ENCODE measurements at places on chromosomes 16 and 17.
A peak's percentile ranks its signal among the peaks of the same experiment; 100 is the strongest.

DNA sequence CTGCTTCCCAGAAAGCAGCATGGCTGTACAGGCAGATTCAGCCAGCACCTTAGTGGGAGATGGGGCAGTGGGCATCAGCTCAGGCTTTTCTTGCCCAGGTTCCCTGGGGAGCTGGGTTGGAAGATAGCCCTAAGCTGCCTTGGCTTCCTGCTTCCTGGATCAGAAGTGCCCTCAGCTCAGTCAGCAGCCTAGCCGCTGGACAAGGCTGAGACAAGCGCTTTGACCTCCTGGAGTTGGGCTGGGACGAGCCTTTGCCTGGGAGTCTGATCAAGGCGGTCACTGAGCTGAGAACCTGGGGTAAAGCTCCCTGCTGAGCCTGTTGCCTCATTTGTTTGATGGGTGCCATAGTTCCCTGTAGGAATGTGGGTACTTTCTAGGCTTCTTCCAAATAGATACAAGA, 190.0 kb downstream of the RAB11FIP4 start:
- no peak for DNase-seq

DNA sequence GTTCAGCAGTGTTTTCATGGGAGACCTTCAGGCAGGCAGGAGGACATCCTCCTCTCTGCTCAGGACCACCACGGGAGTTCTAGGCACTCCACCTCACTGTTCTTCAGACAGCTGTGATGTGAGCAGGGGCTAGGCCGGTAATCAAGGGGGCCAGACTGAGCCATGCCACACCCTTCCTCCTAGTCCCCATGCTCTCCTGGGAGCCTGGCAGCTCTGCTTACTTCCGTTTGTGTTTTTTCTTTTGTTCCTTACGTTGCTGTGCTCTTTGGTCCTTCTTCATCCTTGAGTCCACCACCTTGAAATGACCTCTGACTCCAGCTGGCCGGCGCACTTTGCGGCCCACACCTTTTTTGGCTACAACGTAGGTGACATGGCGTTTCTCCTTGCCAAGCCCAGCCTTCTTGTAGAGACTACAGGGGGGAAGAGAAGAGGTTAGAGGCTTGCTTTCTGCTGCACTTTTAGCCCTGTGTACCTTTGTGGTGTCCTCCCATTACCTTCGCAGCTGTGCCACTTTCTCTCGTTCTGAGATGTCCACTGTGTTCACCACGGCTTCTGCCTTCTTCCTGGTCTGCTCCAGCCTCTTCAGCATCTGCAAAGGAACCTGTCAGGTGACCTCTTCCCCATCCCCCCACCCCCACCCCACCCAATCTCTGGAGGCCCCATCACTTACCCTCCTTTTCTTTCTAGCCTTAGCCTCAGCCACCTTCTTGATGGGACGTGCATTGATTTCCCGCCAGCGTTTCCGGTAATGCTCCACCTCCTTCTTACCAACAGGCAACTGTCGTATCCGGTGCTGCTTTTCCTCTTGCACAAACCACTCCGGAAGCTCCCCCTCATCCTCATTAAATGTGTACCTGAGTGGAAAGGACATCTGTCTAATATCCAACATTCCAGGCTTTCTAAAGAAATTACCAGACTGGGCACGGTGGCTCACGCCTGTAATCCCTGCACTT, 7.4 kb upstream of the PSMC5 start:
- no peak for DNase-seq

DNA sequence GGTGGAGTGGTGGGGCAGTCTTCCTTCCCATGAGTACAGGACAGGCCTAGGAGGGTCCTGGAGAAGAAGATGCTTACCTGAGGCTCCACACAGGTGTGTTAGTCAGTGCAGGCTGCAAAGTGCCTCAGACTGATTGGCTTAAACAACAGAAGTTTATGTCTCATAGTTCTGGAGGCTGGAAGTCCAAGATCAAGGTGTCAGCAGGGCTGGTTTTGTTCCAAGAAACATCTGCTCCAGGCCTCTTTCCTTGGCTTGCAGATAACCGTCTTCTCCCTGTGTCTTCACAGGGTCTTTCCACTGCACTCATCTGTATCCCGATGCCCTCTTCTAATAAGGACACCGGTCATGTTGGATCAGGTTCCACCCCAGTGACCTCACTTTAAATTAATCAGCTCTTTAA, 153.0 kb downstream of the NTN1 start:
- no peak for DNase-seq

- DNase-seq, result no peak
These were observed 57.3 kb downstream of the CRISPLD2 start for GRCh38 chr16:84876873-84877606.

DNA sequence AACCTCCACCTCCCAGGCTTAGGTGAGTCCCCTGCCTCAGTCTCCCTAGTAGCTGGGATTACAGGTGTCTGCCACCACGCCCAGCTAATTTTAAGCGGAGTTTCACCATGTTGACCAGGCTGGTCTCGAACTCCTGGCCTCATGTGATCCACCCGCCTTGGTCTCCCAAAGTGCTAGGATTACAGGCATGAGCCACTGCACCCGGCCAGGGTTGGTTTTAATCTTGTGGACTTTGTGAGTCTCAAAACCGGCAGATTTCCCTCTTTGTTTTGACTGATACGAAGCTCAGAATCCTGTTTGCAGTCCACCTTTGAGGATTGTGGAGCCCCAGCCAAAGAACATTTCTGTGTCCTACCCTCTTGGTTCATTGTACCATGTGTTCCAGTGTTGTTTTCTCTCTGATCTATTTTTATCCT, 16.4 kb upstream of the CPSF4L start:
- no peak for DNase-seq

DNA sequence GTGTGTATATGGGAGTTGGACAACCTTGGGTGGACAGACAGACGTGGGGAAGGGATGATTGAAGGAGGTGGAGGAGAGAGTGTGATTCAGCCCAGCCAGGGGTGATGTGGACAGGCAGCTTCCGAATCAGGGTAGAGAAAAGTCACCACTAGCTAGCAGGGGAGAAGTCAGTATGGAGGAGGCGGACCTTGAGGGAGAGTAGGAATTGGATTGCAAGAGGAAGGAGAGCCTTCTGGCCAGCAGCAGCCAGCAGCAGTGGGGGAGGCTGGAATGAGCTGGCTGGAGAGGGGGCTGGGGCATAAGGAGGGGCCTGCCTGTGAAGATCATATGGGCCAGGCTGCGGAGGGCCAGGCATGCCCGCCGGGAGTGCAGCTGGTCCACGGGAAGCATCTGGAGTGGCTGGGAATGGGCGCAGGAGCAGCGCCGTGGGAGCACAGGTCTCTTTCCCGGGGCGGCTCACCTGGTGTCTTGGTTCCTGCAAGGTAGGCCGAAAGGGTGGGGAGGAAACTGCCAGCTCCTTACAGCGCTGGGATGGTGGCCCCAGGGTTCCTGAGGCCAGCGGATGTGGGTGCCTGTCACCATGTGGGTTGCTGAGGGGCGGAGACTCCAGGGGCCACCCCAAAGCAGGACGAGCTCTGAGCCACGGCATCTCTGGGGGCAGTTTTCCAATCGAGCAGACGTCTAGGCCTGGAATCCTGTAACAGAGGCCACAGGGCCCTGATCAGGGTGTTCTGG, 235.3 kb downstream of the SEC14L1 start:
- peak; percentile 78 for DNase-seq

GRCh38 chr16:19169082-19169639, 1.1 kb downstream of the SYT17 start:
- peak; percentile 14 for DNase-seq

- no peak for DNase-seq
These were observed 28.7 kb downstream of the WIPI1 start for GRCh38 chr17:68428498-68429172.

- no peak for DNase-seq
These were observed 7.6 kb upstream of the MAP2K6 start for GRCh38 chr17:69406941-69407340.

DNA sequence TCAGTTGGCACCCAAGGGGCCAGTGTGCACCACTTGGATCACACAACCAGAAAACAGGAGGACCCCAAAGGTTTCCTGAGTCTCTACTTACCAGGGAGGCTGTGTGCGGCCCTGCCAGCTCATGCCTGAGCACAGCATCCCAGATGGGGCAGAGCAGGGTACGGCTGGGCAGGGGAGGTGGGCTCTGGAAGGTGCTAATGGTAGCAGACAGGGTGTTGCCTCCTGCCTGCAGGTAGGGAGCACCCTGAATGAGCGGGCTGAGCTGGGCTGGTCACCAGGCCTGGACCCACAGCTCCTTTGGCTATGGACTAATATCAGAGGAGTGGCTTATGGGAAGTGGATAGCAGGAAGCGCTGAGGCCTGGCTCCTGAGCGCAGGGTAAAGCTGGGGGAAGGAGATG, 14.6 kb downstream of the RECQL5 start:
- DNase-seq, result no peak

DNA sequence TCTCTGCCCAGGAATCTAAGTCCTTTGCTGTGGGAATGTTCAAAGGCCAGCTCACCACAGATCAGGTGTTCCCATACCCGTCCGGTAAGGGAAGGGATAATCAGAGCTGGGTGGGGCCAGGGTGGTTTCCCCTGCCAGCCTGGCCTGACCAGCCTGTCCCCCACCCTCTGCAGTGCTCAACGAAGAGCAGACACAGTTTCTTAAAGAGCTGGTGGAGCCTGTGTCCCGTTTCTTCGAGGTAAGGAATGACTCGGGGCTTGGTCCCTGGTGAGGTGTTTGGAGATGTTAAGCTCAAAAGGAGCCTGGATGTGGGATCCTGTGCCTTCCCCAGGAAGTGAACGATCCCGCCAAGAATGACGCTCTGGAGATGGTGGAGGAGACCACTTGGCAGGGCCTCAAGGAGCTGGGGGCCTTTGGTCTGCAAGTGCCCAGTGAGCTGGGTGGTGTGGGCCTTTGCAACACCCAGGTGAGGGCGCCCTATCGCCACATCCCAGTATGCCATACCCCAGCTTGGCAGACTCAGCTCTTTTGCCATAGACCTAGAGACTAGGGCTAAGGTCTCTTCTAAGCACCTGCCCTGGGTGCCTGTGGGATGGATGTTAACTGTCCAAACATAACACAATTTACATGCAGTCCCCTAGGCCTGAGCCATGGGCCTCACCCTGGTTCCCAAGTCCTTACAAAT, 997 bp downstream of the ACADVL start:
- peak; percentile 52 for DNase-seq

DNA sequence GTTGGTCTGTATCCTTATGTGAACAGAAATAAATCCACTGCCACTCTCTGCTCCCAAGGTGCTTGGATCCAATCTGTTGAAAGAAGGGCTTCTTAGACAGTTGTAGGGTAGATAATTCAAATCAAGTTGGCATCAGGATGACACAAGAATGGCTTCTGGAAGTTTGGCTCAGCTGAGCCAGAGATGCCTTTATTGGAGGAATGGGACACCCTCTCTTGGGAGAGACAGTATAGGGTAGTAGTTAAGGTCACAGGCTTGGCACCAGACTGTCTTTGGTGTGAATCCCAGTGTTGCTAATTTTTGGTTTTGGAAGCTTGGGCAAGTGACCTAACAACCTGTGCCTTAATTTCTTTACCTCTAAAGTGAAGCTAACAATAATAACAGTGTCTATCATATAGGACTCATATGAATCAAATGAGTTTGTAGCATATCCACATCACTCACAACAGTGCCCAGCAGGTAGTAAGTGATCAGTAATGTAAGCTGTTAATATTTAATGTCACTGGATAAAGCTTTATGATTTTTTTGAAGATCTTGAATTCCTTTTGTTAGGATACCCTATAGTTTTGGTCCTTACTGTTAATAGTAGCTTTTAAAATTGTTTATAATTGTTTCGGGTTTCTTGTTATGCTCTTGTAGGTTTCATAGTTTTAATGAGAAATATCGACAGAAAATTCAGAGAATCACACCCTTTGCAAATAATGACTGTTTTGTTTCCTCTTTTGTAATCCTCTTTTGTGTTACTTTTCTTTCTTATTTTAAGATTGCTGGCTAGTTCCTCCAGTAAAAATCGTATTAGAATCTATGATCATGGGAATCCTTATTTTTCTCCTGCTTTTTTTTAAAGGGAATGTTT, 19.1 kb downstream of the ZNRF1 start:
- no peak for DNase-seq

DNA sequence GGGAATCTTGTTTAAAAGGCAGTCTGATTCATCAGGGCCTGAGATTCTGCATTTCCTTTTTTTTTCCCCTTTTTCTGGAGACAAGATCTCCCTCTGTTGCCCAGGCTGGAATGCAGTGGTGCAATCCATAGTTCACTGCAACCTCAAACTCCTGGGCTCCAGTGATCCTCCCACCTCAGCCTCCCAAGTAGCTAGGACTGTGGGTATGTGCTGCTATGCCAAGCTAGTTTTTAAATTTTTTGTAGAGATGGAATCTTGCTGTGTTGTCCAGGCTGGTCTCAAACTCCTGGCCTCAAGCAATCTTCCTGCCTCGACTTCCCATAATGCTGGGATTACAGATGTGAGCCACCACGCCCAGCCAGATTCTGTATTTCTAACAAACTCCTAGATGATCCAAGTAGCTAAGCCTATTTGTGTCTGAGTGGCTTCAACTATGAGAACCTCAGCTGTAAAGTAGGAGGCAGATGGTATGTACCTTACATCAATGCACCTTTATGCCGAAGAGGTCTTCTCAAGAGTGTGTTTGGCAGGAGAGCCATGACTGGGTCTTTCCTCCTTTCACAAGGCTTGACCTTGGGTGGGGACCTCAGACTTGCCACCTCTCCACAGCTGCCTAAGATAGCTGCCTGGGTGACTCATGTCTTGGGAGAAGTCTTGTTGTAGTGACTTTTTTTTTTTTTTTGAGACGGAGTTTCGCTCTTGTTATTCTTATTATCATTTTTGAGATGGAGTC, 10.9 kb downstream of the LDAF1 start:
- no peak for DNase-seq

- no peak for DNase-seq
These were observed 11.7 kb downstream of the COL1A1 start for GRCh38 chr17:50189550-50190292.

DNA sequence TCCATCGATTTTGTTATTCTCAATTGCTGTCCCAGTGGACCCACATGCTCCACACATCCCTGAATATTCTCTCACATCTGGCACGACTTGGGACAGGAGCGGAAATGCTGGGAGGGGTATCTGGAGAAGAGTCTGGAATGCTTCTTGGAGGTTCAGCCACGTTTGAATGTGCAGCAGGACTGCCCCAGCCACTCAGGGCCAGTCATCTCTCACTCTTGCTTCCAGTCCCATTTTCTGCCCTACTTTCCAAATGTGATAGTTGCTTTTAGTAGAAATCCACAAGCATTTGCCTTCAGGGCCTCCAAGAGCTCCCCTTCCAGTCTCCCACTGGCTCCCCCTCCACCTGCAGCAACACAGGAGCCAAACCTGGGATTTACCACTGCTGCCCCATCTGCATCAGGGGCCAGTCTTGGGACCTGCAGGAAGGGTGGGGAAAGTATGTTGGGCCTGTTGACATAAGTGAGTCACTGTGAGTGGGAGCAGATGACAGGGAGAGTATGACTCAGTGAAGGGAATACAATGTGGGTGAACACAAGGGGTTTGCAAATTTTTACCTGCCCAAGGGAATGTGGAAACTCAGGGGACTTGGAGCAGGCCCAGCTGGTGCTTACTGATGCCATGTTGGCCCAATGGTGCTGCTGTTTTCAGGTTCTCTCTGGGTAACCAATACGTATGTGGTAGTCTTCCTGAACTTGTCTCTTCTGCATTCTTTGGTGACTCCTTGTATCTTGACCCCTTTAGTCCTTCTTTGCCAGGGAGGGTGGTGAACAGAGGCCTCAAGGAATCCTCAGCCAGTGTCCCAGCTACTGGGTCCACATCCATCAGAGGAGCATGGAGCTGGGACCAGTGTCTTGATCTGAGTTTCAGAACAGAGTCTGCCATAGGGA, 78.8 kb upstream of the CRHR1 start:
- no peak for DNase-seq

All from SJCRH30 (cell line).